PC-9 (cell line): ENCODE measurements at places on chromosomes 2 and 18. TPM values are rescaled to one million over a fixed set of nuclear protein-coding genes. Genes with fewer than 3 reads are reported as not detected.

COL5A2 gene
- total RNA-seq = 0.35 and 0.55 TPM in 2 replicates

HOXD4 gene
- not detected in 2 replicates for total RNA-seq

CRYGD gene
- total RNA-seq = not detected in 2 replicates

ECEL1 gene
- total RNA-seq = not detected in 2 replicates
